ENCODE measurements at places on chromosomes 2 and 18.

- DNase-seq: no peak
These were observed 184.8 kb upstream of the SOX11 start for GRCh38 chr2:5507367-5507766.

DNA sequence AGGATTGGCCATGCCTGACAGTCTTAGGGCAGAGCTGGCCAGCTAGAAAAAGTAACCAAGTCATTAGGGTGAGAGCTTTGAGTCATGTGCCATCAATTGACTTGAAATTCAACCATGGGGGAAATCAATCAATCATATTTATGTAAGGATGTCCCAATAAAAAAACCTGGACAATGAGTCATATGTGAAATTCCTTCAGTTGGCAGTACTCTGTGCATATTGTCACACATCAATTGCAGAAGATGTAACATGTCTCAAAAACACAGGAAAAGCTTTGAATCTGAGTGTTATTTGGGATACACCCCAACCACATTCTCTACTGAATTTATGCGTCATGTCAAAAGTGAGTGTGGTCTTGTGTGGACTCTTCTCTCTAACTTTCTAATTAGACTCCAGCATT, 1004.1 kb upstream of the NRXN1 start:
- DNase-seq: no peak

DNA sequence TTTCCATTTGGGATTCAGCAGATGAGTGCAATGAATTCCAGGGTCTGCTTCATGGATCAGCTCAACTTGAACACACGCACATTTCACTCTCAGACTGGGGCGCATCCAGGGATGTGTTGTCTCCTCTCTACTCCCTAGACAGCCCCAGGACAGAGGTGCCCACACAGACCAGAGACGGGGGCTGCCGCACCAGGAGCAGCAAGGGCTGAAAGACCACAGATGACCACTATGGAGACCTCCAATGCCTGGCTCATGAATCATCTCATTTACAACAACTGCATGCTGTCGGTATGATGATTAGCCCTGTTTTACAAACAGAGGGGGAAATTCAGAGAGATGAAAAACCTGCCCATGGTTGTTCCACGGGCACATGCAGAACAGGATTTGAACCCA, 63.1 kb downstream of the CYP26B1 start:
- no peak for DNase-seq

- no peak for DNase-seq
These were observed 115.4 kb upstream of the STK17B start for GRCh38 chr2:196286821-196287220.

DNA sequence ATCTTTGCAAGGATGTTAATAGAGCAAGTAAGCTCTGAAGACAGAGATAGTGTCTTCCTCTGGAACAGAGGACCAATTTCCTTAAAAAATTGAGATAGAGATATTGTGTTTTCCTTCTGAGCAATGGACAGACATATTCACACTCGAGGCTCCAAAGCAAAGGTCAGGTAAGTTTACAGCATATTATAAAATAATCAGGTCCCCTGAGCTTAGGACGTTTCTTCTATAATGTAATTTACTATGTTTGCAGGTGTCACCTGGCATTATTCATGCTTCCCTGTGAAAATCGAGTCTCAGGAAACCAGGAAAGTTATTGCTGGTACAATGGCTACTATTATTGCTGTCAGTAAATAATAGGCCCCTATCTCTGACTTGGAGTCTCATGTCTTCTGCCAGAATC, 1135.8 kb upstream of the ACVR2A start:
- DNase-seq: no peak

- no peak for DNase-seq
These were observed 99.6 kb downstream of the ZAP70 start for GRCh38 chr2:97812931-97813330.

DNA sequence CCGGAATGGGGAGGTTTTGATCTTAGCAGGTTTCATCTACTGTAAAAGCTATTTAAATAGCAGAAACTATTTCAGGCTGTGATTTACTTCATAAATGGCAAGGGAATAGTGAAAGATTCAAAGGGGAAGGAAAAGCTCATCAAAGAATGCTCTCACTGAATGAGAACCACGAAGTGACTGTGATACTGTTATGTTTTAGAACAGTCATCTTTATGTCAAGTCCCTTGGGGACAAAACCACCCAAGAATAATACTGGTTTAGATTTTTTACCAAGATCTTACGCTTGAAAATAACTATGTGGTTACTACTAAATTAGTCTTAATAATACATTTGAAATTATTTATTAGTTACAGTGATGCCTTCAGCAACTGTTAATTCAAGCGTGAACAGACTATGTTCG, 28.1 kb downstream of the FARSB start:
- DNase-seq: no peak

GRCh38 chr2:240462707-240463273, 27.3 kb downstream of the GPC1 start:
- no peak for DNase-seq

GRCh38 chr18:9453283-9453682, 22.0 kb upstream of the RALBP1 start:
- no peak for DNase-seq

DNA sequence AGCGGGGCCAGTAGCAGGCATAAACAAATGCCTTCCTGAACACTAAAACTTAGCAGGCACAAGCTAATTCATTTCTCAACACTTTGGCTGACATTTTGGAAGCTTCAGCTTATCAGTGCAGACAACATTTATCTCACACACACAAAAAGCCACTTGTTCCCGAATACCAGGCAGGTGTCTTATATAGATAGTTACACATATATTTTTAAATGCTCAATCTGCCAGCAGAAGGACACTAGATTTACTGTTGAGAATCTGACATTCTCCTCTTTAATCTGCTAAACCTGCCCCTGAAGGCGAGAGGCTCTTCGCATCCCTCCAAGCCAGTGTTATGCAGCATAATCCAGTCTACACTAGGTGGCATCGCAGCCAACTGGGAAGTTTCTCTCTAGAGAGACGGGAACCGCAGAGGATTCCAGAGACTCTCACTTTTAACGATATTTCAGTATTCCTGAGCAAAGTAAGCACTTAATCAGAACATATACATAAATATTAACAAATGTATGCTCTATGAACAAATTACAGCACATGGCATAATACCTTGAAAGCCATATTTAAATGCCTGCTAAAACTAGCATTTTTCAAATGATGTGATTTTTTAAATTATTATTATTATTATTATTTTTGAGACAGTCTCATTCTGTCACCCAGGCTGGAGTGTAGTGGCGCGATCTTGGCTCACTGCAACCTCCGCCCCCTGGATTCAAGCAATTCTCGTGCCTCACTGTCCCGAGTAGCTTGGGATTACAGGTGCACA, 90.2 kb upstream of the SCG2 start:
- DNase-seq: no peak

GRCh38 chr2:197927994-197928393, 123.6 kb downstream of the PLCL1 start:
- no peak for DNase-seq

DNA sequence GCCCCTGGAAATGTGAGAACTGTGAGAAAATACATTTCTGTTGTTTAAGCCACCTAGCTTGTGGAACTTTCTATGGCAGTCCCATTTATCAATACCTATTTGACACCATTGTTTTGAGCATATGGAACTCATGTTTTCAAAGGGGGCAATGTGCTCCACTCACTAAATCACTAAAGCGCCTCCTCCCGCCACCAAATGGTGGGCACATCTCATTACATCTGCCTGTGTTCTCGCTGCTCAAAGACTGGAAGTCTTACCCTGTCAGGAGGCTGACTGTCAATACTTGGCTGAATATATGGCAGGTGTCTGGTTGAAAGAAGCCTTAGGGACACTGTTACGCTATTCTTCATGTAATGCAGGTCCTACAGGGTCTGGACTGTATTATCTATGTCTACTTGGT, 767.7 kb downstream of the TSN start:
- no peak for DNase-seq

- no peak for DNase-seq
These were observed 4.2 kb downstream of the TEX51 start for GRCh38 chr2:126902859-126903258.

GRCh38 chr2:231688719-231689118, 19.6 kb upstream of the PTMA start:
- no peak for DNase-seq

- no peak for DNase-seq
These were observed 65.7 kb downstream of the MCFD2 start for GRCh38 chr2:46849721-46850556.

GRCh38 chr18:62663731-62664336, 51.5 kb upstream of the PHLPP1 start:
- peak; percentile 71 for DNase-seq

- no peak for DNase-seq
These were observed 297.3 kb downstream of the MTX2 start for GRCh38 chr2:176566496-176566895.

GRCh38 chr18:25174324-25174723, 177.6 kb downstream of the ZNF521 start:
- DNase-seq: no peak

DNA sequence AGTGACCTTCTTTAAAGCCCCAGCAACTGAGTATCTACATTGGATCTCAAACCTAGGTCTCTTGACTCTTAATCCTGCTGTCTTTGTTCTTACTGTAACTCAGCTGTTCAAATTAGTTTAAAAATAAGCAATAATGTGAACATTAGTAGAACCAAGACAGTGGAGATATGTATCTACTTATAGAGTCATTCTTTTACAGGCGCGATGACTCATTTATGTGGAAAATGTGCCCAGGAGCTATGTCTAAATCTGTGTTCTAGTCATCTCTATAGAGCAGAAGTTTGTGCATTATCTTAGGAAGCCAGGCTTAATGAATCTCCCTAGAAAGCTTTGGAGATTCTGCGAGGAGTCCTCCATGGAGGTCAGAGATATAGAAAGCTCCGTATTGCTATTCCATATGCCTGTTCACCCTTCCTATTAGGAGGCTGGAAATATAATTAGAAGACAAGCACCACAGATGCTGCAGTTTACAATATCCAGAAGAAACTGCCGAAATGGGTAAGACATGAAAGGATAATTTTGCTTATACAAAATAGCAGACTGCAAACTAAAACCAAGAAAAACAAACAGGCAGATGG, 211.6 kb downstream of the TRIB2 start:
- DNase-seq: no peak

- peak; percentile 74 for DNase-seq
These were observed 89.7 kb downstream of the KCTD1 start for GRCh38 chr18:26458526-26459232.

- no peak for DNase-seq
These were observed 61.8 kb upstream of the ARL4C start for GRCh38 chr2:234558642-234559041.

- no peak for DNase-seq
These were observed 1.0 kb downstream of the LIMS1 start for GRCh38 chr2:108535357-108535631.

DNA sequence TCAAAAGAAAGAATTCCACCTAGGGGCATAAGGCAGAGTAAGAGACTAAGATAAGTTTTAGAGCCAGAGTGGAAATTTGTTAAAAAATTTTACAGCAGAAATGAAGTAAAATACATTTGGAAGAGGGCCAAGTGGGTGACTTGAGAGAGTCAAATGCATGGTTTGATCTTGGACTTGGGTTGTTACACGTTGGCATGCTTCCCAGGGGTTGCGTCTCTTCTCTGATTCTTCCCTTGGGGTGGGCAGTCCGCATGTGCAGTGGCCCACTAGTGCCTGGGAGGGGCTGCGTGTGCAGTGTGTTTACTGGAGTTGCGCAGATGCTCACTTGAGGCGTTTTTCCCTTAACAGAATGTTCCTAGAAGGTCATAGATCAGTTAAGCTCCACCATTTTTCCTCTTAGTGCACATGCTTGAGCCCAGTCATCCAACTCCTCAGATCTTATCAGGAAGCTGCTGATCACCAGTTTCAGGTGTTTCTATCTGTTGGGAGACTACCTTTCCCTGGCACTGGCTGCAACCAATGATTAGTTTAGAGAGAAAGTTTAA, 13.1 kb downstream of the SEH1L start:
- no peak for DNase-seq

DNA sequence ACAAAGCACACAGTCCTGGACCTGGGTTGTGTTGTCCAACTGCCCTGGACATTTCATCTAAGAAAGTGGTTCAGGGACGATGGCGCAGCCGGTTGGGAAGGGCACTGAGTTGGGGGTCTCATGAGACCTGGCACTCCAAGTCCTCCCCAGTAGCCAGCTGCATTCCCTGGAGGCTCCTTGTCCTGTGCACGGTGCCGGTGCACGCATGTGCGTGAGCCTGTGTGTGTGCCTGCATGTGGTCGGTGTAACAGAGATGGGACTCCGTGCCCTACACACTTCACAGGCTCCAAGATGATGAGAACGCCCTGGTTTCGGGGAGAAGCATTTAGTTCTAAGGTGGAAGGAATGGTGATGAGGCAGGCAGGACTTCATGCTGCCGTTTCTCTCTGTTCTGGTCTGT, 124.9 kb upstream of the PXDN start:
- DNase-seq: no peak

DNA sequence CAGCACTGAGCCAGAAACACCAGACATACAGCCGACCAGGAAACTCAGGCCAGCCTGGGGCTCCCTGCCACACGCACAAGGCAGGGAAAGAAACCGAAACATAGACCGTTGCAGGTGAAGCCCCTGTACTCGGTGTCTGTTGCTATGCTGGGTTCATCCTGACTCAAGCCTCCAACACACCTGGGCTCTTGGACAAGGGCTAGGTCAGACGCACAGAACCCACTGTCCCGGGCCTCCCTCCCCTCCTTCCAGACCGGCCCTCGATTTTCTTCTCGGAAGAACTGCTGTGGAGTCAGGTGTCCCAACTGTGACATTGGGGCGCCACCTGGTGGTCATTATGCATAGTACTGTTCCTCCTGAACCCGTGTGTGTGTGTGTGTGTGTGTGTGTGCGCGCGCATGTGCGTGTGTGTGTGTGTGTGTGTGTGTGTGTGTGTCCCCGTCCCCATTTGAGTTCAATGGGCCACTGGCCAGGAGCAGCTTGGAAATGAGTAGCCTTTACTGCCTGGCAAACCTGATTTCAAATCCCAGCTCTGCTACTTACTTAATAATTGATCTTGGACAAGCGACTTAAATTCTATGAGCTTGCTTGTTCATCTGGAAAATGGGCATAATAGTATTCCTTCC, 55.4 kb upstream of the GLI2 start:
- DNase-seq: peak; percentile 81

DNA sequence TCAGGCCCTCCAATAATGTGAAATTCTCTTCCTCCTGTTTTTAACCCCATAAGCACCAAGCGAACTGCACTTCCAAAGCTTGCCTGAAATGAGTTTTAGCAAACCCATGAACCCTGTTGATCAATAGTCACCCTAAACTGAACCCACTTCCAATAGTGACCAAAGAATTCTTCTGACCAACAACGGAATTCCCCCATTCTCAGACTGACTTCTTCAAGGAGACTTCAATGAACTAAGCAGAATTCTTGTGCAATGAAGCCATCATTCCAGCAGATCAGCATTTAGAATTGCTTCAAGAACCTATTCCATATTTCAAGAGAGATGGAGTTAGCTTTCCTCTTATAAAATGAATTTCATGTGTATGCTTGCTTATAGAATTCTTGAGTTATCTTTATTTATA, 176.9 kb upstream of the FN1 start:
- no peak for DNase-seq

DNA sequence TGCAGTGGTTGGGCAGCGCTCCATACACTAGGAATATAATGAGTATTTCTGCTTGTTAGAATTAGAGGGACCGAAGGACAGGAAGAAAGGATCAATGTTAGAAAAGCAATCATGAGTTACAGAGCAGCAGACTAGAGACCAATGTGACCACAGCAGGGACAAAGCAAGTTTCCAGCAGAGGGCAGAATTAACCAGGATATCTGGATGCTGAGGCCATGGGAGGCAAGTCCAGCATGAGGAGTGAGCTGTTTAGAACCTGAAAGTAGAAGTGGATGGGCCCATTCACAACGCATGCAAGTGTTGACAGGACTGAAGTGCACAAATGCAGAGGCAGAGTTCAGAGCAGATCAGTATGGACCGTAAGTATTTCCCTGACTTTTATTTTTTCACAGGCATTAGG, 910.4 kb upstream of the GYPC start:
- DNase-seq: no peak
